Stimulated activated CD4-positive, alpha-beta T cell treated with anti-CD3 and anti-CD28 coated beads, TNF-alpha, amount 100 ng/mL, for 1 hour (primary cell): ENCODE measurements at places on chromosomes 3 and 15.

- DNase-seq, result no peak
These were observed 273.7 kb downstream of the PDZRN3 start for GRCh38 chr3:73350996-73351395.

DNA sequence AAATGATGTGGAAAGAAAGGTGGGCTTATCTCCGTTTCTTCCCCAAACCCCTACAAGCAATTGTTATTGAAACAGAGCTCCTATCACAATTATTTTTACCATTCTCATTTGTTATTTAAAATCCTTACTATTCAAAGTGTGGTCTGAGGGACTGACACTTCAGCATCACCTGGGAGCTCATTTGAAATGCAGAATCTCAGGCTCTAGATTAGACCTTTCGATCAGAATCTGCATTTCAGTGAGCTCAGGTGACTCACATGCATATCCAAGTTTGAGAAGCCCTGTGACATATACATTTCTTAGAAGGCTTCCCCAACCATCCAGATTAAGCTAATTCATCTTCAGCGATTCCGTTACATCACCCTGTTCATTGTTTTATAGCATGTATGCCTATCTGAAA, 145.0 kb downstream of the KCNH8 start:
- DNase-seq, result no peak

- DNase-seq, result no peak
These were observed 8.6 kb downstream of the NDUFB4 start for GRCh38 chr3:120604784-120605183.

- DNase-seq, result peak; percentile 22
These were observed at the start of gene PLCH1 for GRCh38 chr3:155744626-155745324. Gene PLCH1 (minus strand): TSS chr3:155745071. CDS start chr3:155704224, 40,847 bp downstream.

GRCh38 chr15:100721758-100722550, 119.6 kb downstream of the ASB7 start:
- DNase-seq, result no peak

DNA sequence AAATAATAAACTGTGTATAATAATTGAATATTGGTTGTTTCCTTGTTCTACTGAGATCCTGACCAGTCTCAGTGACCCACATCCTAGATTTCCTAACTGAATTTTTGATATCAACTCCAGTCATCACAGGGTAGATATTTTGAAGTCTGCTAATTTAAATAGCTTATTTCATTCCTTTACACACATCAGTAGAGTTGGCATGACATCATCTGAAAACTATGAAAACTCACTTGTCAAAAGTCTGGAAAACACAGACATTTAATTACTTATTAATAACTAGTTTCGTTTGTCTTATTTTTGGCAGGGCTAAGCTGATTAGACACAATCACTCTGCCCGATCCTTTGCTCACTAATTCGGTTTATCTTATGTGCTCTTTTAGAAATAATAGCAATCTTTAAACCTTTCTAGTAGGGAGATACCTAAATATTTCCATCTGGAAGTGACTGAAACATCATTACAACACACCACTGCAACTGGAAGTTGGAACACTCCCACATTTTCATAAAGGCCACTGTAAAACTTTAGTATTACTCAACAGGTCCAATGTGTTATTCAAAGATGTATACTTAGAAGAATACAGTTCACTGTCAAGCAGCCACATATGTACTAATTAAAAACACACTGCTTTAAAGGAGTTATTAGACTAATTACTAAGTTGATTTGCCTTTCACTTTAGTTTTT, 198.4 kb upstream of the ZNF717 start:
- no peak for DNase-seq

- no peak for DNase-seq
These were observed 10.7 kb upstream of the DHX36 start for GRCh38 chr3:154334973-154335420.

DNA sequence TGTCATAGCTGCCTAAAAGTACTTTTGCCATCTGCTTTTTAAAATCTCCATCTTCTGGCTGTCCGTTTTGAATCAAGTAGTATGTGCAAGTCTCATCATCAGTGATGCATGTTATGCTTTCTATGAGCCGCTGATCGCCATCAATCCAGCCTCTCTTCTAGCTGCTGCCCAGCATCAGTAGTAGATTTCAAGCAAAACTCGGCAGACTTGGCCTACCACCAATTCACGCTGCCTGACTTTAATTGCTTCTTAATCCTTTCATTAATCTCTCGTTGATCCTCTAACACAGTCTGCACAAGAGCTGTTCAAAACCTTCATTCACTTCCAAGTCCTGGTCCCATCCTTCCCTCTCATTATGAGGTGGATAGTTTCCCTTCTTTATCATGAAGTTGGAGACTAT, 104.9 kb downstream of the NSUN3 start:
- DNase-seq, result no peak

- no peak for DNase-seq
These were observed 18.7 kb downstream of the PAQR5 start for GRCh38 chr15:69317392-69317841.

GRCh38 chr15:93252780-93253179, 163.8 kb upstream of the RGMA start:
- no peak for DNase-seq

DNA sequence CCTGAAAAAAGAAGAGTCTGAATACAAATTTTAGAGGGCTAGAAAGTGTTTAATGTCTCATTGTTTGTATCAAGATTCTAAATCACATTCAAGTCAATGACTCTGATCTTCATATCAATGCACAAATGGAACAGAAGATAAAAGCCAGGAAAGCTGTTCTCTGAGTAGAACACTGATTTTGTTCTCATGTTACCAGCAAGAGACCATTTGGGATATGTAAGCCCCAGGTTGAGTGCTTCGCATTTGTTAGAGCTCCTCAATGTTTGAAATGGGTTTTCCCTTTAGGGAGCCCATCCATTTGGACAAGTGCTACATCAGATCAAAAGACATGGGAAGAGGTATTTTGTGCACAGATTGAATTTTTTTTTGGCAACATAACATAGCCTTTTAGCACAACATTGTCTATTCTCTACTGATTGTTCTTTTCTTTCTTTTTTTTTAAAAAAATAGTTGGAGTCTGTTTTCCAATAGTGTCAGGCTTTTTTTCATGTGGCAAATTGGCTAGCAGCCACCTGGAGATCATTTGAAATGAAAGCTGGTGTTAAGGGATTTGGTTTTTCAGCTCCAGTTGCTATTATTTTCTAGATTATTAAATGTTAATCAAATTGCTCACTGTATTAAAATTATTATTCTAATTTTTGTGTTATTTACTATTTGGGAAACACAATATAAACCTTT, 74.5 kb upstream of the ZPLD1 start:
- DNase-seq, result no peak

- no peak for DNase-seq
These were observed 310.9 kb upstream of the UMPS start for GRCh38 chr3:124419303-124419702.

GRCh38 chr15:89599021-89599420, 23.8 kb downstream of the TICRR start:
- DNase-seq, result no peak
